ENCODE measurements at places on chromosomes 1 and 21. TPM values are rescaled to one million over a fixed set of nuclear protein-coding genes. Genes with fewer than 3 reads are reported as not detected.

- H3K4me1 ChIP-seq, result no peaks in the 10 kb centered on the region
- H3K27me3 ChIP-seq, result no peaks in the 10 kb centered on the region
- no peak overlapping the region for H3K27ac ChIP-seq
- no peak overlapping the region for H3K4me3 ChIP-seq
Measured at GRCh38 chr1:103497404-103497803, 28.1 kb upstream of the RNPC3 start.

DNA sequence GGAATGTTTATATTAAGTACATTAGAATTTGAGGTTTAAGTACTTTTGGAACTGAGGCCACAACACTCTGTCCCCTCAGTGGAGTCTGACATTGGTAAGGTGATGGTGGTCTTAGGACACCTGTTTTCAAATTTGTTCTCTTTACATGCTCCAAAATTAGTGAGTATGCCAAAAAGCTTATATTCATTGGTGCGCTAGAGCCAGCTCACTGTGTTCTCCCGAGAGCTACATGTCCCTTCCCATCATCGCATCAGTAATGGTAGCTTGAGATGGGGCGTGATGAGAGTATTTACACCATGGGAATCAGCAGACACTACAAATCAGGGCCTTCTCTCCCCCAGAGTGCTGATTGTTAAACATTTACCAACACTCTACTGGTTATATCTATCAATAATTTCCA lies 19.5 kb downstream of the ETS2 start:
- no peak overlapping the region for H3K4me3 ChIP-seq
- no peak for DNase-seq
- peaks cover 47% of the 10 kb centered on the region for H3K36me3 ChIP-seq
- peak overlapping the region; percentile 71 for H3K27ac ChIP-seq

The ADORA1 gene
- total RNA-seq, result 4.1 TPM

The PPIAL4G gene
- 0.20 TPM for total RNA-seq

The OR2L5 gene
- not detected for total RNA-seq

GRCh38 chr1:43806183-43806582 lies 98.8 kb downstream of the ST3GAL3 start:
- H3K27ac ChIP-seq, result no peak overlapping the region
- no peak overlapping the region for H3K4me3 ChIP-seq
- H3K4me1 ChIP-seq, result no peaks in the 10 kb centered on the region
- H3K27me3 ChIP-seq, result no peaks in the 10 kb centered on the region

DNA sequence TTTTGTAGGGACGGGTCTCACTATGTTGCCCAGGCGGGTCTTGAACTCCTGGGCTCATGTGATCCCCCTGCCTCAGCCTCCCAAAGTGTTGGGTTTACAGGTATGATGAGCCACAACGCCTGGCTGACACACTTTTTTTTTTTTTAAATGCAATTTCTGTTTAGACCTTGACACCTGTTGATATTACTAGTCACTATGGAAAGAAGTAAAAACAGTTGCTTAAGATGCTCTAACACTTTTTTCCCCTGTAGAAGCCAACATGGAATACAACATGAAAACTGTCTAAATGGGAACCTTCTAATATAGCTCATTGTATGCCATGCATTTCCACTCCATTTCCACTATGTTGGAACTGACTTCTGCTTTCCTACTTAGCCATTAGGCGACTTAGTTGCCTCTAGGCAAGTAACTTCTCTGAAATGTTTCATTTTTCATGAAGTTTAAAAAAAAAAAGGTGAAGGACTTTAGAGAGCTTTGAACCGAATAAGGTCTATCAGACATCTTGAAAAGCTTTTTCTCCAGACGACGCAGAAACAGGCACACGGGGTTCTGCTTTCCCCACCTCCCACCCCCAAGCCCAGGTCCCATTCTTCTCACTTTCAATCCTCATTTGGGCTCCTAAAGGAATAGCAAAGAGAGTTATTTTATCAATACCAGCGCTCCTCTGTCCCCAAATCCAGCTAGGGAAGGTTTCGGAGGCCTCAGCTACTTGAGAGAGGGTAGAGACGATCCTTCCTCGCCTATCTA lies 648 bp upstream of the DR1 start:
- H3K27ac ChIP-seq, result peak overlapping the region; percentile 99
- H3K4me3 ChIP-seq, result peak overlapping the region; percentile 84
- DNase-seq, result no peak
- peaks cover 17% of the 10 kb centered on the region for H3K4me1 ChIP-seq
- H3K27me3 ChIP-seq, result no peaks in the 10 kb centered on the region

GRCh38 chr1:234611847-234612351 lies 1.9 kb upstream of the IRF2BP2 start:
- H3K4me1 ChIP-seq, result peaks cover 42% of the 10 kb centered on the region
- peaks cover 12% of the 10 kb centered on the region for H3K36me3 ChIP-seq
- H3K4me3 ChIP-seq, result peak overlapping the region; percentile 64
- peak overlapping the region; percentile 99 for H3K27ac ChIP-seq

The LAMC2 gene
- 42.2 TPM for total RNA-seq

GRCh38 chr21:26956813-26957212 lies 10.1 kb downstream of the ADAMTS5 start:
- H3K27ac ChIP-seq, result no peak overlapping the region
- no peaks in the 10 kb centered on the region for H3K36me3 ChIP-seq
- no peaks in the 10 kb centered on the region for H3K4me1 ChIP-seq
- DNase-seq, result no peak
- H3K4me3 ChIP-seq, result no peak overlapping the region
- H3K27me3 ChIP-seq, result no peaks in the 10 kb centered on the region

- H3K27me3 ChIP-seq, result peaks cover 10% of the 10 kb centered on the region
- peak overlapping the region; percentile 43 for H3K4me3 ChIP-seq
- DNase-seq, result peak; percentile 77
- H3K36me3 ChIP-seq, result peaks cover 7% of the 10 kb centered on the region
- peaks cover 2% of the 10 kb centered on the region for H3K4me1 ChIP-seq
Measured at GRCh38 chr1:1630965-1631781, 800 bp upstream of the MMP23B start.

The SLAMF8 gene
- 34.6 TPM for total RNA-seq

The DNALI1 gene
- 13.2 TPM for total RNA-seq

The CR1L gene
- total RNA-seq, result not detected

DNA sequence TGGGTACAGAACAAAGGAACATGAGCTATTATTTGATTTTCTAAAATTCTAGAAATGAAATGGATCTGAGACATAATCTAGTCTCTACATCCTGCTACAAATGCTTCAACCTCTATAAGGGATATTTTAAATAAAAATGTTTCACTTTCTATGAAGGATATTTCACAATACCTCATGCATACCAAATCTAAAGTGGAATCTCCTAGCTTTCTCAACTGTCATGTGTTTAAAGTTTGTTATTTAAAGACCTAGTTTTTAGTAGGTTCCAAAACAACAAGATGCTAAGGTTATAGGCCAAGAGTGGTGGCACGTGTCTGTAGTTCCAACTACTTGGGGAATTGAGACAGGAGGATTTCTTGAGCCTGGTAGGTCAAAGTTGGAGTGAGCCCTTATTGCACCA lies 47.6 kb downstream of the KDM5B start:
- no peak overlapping the region for H3K27ac ChIP-seq
- no peaks in the 10 kb centered on the region for H3K4me1 ChIP-seq
- H3K4me3 ChIP-seq, result no peak overlapping the region
- H3K27me3 ChIP-seq, result no peaks in the 10 kb centered on the region
- peaks cover 95% of the 10 kb centered on the region for H3K36me3 ChIP-seq

The PCP4 gene
- 1.0 TPM for total RNA-seq

DNA sequence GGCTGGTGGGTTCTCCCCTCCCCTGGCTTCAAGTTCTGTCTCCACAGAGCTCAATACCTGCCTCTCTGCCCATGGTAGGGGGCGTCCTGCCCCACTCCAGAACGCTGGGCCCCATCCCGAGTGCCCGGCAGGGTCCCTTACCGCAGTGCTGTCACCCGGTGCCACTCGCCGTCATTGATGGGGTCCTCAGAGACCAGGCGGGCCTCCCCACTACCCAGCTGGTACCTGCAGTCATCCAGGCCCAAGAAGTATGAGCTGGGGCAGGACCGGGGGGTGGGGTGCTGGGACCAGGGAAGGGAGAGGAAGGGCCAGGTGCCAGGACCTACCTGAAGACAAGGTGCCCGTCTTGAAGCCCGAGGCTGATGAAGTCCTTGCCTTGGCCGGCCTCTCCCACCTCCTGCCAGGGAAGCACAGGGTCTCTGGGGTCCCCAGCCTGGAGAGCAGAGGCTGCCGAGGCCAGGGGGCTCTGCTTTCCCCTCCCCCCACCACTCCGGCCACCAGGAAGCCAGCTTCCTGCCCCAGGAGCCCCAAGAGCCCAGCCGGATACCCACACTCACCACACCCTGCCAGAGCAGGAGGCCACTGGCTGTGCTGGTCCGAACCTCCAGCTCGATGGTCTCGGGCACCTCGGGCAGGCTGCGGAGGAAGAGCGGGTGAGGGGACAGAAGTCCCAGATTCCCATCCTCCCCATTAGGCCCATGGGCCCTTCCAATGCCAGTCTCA lies 12.1 kb downstream of the LDLRAD2 start:
- H3K4me3 ChIP-seq, result no peak overlapping the region
- H3K27me3 ChIP-seq, result no peaks in the 10 kb centered on the region
- H3K27ac ChIP-seq, result no peak overlapping the region
- no peaks in the 10 kb centered on the region for H3K4me1 ChIP-seq

The LENEP gene
- total RNA-seq, result not detected

DNA sequence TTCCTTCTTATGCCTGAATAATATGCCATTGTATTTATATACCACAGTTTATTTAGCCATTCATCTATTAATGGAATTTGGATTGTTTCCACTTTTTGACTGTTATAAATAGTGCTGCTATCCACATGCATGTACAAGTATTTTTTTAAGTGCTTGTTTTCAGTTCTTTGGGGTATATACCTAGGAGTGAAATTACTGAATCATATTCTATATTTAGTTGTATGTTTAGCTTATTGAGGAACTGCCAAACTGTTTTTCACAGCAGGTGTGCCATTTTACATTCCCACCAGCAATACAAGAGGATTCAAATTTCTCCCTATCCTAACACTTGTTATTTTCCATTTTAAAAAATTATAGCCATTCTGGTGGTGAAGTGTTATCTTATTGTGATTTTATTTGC lies 7.6 kb upstream of the HJV start:
- H3K27ac ChIP-seq, result no peak overlapping the region
- H3K27me3 ChIP-seq, result no peaks in the 10 kb centered on the region
- no peaks in the 10 kb centered on the region for H3K4me1 ChIP-seq
- no peaks in the 10 kb centered on the region for H3K36me3 ChIP-seq
- no peak overlapping the region for H3K4me3 ChIP-seq

GRCh38 chr1:31562707-31563360 lies 13.5 kb upstream of the TINAGL1 start:
- DNase-seq, result no peak
- H3K27ac ChIP-seq, result no peak overlapping the region
- no peaks in the 10 kb centered on the region for H3K27me3 ChIP-seq
